ENCODE measurements at places on chromosomes 2 and 18. TPM values are rescaled to one million over a fixed set of nuclear protein-coding genes. Genes with fewer than 3 reads are reported as not detected.

C2orf81 gene
- 1.6 TPM for total RNA-seq

ACKR3 gene
- total RNA-seq, result 27.4 TPM

GREB1L gene
- total RNA-seq, result 31.4 TPM

REG1B gene
- not detected for total RNA-seq

SCYGR7 gene
- total RNA-seq, result not detected

PAPOLG gene
- total RNA-seq, result 9.0 TPM

TEKT4 gene
- not detected for total RNA-seq

ADNP2 gene
- total RNA-seq, result 14.7 TPM

CAPN14 gene
- 0.08 TPM for total RNA-seq

DPP10 gene
- total RNA-seq, result 0.23 TPM
